ENCODE measurements at places on chromosomes 3 and 15. TPM values are rescaled to one million over a fixed set of nuclear protein-coding genes. Genes with fewer than 3 reads are reported as not detected.

DNA sequence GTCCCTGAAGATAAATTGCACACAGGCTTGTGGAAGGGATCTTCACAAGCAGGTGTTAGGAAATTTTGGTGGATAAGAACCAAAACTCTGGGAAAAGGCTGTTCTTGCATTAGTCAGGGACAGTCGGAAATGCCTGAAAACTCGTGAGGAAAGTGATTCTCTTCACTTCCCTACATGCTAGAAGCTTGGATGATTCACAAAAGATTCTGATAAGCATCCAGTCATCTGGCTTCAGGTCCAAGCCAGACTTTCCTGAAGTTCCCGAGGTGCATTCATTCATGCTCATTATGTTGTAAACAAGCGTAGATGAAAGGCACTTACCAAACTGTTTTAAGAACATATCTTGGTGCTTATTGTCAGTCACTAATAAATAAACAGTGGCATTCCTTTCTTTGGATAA, 1028.7 kb downstream of the NTRK3 start:
- DNase-seq = no peak

DNA sequence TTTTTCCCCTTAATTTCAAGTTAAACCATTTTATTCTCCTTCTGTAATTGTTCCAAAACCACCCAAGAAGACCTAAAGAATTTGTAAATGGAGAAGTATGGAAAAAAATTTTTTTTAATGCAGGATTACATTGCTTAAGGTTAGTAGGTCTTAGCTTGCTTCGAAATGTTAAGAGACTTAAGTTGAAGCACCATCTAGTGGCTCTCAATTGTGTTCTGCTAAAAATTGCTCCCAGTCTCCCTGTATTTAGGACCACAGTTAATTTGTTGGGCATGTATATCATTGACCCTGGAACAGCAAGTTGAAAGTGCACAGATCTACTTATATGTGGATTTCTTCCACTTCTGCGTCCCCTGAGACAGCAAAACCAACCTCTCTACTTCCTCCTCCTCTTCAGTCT, 32.4 kb downstream of the CD200R1L start:
- DNase-seq = no peak

- DNase-seq = no peak
These were observed 52.7 kb downstream of the NFKBIZ start for GRCh38 chr3:101902041-101902440.

- no peak for DNase-seq
These were observed 25.2 kb upstream of the RHCG start for GRCh38 chr15:89521605-89522004.

DNA sequence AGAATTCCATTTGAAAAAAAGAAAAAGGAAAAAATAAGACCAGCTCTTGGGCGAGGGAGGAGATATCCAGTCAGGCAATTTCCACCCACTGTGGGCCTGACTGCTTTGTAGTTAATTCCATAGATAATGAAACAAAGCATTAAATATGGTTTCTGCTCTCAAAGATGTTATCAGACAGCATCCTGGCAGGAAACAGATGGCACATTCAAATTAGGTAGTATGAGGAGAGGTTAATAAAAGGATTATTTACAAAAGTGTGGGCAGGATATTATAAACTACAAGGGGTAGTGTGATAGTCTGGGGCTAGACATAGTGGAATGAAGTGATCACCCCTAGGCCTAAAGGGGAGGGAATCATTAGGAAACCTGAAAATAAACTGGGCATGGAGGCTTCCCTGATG, 193.2 kb downstream of the CLSTN2 start:
- no peak for DNase-seq

DNA sequence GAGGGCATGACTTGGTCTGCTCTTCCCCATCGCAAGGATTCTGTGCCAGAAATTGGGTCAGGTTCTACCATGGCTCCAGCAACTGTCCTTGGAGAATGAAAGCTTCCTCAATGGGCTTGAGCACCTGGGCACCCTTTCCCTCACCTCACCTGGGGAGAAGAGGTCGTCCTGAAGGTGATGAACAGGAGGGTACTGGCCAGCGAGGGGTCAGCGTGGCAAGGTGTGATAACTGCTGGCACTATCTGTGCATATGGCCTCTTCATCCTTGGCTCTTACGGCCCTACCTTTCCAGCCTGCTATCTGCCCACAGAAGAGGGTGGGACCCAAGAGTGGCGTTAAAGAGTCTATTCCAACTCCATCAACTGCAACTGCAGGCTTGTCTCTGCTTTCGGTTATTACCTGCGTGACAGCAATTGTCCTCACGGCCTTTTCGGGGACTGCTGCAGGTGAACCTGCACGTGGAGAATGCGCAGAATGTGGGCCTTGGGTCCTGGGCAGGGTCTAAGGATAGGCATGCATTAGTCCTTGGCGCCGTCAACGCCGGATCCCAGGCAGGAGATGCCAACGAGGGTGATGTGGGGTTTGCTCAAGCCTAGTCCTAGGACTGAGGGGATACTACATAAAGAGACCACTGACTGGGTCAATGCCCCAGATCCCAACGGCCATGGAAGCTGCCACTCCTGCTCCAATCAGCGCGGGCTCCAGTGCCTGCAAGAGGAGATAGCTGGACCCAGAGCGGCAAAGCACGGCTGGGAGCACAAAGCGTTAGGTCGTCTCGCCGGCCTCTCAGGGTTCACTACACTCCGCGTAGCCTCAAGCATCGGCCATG, 625 bp upstream of the RBM15B start:
- no peak for DNase-seq

- DNase-seq = no peak
These were observed 11.2 kb downstream of the TMC3 start for GRCh38 chr15:81362790-81363189.

The CYP1A1 gene
- total RNA-seq = 0.82 TPM

The TMCO5A gene
- total RNA-seq = not detected

The CADPS gene
- total RNA-seq = 3.7 TPM

The ALG1L2 gene
- 0.78 TPM for total RNA-seq

The FOXB1 gene
- total RNA-seq = not detected

The GOLGA8S gene
- total RNA-seq = 0.17 TPM

The KNG1 gene
- 3.6 TPM for total RNA-seq

All from left colon (tissue), 2 donors.